ENCODE measurements at places on chromosomes 7 and 10.

DNA sequence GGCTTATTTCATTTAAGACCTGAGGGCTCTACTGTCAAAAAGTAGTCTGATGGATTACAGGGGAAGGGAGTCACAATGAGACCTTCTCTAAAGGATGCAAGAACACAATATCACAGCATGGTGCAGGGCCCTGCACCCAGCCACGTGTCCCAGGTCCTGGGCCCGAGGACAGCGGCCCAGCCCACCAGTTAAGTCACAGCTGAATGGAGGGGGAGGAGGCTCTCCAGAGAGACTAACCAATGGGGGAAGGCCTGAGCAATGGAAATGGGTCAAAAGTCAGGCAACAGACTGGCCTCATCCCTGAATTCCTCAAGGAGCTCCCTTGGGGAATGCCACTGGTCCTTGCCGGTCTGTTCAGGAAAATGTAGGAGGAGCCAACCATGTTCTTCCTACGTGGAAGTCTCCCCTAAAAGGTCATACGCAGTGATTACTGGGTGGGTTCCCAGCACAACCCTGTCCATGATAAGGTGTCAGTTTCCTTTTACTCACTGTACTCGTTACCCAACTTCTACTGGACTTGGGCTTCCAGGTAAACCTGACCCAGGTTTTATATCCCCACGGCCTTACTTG lies 28.3 kb downstream of the CCDC3 start:
- no peak for DNase-seq

GRCh38 chr7:105429746-105430612 lies 41.3 kb upstream of the SRPK2 start:
- peak; percentile 26 for DNase-seq

DNA sequence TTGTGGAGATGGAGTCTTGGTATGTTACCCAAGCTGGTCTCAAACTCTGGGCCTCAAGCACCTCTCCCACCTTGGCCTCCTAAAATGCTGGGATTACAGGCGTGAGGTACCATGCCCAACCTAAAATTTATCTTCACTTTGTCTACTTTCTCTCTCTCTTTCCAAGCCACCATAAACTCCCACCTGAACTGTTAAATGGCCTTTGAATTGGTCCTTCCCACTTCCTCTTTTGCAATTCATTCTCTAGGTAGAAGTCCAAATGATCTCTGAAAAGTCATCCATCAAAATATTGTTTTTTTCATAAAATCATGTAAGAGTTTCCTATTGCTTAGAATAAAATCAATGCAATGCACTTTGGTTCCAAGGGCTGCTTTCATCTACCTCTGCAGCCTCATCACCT lies 90.1 kb upstream of the CELF2 start:
- DNase-seq, result no peak

GRCh38 chr7:44914992-44915607 lies 29.8 kb upstream of the PURB start:
- DNase-seq, result peak; percentile 50

DNA sequence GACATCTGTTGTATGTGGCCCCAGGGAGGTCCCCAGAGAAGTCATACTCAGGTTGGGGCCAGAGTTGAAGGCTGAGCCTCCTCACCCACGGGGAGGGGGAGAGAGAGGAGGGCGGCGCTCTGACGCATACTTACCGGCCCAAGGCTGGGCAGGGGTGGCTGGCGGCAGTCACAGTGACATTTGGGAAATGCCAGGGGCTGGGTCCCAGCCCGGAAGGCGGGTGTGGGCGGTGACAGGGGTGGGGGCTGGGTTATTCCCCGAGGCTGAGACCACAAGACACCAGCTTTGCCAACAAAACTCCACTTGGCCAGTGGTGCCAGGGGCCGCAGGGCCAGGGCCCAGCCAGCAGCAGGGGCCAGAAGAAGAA lies 41.1 kb downstream of the RASGEF1A start:
- peak; percentile 7 for DNase-seq

- no peak for DNase-seq
These were observed 26.5 kb downstream of the HSPA12A start for GRCh38 chr10:116715839-116716377.
